ENCODE measurements at places on chromosomes 4 and X.

DNA sequence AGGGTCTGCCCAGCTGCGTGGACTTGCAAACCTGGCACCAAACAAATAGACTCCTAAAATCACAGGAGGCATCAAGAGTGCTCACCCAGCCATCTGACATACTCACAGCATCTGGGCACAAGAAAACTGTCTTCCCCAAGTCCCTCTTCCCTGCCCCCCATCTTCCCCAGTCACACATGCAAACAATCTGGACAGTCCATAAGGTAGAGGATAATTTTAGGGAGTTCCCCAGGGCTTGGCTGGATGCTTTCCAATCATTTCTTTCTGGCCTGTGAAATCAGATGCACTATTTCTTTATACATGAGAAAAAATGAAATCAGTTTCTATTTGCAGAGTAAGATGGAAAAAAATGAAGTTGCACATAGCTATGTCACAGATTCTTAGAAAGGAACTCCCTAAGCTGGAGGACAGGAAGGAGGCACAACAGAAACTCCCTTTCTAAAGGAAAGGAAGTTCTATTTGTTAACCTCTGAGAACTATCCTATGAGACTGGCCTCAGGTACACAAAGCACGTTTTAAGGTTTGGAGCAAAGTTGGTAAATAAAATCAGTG, 342.3 kb downstream of the HNRNPD start:
- no peak for DNase-seq

GRCh38 chrX:118627084-118627758, 100.2 kb upstream of the IL13RA1 start:
- no peak for DNase-seq

GRCh38 chr4:168600796-168601583, 104.1 kb downstream of the PALLD start:
- no peak for DNase-seq

DNA sequence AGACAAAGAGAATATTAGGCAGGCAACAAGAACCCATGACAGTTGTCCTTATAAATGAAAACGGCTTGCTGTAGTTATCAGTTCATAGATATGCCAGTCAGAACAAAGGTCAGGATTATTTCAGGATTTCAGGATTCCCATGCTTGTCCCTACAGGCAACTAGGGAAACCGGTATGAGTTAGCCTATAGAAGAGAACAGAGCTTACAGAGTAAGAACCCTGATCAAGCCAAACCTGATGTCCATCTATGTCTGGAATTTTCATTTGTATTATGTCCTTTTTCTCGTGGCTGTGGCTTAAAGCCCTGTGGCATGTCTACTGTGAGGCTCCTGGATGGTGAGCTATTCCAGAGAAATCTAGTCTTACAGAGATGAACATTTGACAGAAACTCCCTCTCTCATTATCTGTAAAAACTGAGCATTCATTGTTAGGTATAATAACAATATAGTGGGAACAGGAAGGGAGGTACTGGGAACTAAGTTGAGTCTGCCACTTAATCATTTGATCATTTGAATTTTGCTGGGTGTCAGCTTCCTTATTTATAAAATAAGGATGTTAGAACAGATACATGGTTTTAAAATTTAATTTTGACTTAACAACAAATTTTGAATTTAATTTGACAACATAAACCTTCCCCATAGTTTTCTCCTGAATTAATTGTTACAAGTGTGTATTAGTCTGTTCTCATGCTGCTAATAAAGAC, 129.5 kb upstream of the KLF3 start:
- no peak for DNase-seq

- no peak for DNase-seq
Measured at GRCh38 chr4:175930471-175930870, 118.4 kb upstream of the GPM6A start.

DNA sequence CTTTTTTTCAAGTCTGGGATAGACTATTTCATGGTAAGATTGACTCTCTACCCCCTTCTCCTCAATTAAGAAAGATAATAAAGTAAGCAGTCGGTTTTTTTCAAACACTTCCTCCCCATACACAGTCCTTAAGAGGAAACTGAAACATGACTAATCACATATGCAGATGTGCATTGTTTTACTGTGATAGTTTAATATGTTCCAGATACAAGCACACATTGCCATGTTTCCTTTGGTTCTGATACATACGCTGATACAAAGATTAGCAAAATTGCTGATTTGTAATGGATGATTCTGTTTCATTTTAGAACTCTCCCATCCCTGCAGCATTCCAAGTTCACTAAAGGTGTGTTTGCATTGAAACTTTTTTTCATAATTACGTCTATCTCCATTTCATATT, 76.1 kb downstream of the FBXO8 start:
- DNase-seq = no peak

- no peak for DNase-seq
Measured at GRCh38 chr4:11138964-11139363, 289.7 kb downstream of the HS3ST1 start.

DNA sequence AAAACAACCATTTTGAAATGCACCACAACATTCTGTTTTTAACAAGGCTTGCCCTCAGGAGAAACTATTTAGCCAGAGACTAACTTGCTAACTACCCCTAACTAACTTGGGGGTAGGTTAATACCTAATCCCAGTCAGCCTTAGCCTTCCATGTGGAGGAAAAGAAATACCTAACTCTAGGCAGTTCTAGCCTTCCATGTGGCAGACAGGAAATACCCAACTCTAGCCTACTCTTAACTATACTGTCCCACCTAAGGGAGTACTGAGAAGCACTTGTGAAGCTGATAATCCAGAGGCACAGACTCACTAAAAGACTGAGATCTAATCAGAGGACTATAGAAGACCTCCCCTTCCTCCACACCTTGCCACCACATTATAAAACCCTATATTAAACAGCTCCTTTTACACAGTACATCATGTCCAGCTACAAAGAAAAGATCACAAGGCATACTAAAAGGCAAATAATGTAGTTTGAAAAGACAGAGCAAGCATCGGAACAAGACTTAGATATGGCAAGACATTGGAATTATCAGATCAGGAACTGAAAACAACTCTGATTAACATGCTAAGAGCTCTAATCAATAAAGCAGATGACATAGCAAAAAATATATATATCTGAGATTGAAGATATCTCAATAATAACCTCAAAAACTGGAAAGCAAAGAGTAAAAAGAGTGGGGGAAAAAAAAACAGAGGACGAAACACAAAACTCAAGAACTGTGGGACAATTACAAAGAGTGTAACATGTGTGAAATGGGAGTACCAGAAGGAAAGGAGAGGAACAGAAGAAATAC, 52.2 kb downstream of the FRYL start:
- no peak for DNase-seq

All from GM12891 (cell line).